Stomach (tissue), 19 donors: ENCODE measurements at places on chromosomes 7 and 10.

DNA sequence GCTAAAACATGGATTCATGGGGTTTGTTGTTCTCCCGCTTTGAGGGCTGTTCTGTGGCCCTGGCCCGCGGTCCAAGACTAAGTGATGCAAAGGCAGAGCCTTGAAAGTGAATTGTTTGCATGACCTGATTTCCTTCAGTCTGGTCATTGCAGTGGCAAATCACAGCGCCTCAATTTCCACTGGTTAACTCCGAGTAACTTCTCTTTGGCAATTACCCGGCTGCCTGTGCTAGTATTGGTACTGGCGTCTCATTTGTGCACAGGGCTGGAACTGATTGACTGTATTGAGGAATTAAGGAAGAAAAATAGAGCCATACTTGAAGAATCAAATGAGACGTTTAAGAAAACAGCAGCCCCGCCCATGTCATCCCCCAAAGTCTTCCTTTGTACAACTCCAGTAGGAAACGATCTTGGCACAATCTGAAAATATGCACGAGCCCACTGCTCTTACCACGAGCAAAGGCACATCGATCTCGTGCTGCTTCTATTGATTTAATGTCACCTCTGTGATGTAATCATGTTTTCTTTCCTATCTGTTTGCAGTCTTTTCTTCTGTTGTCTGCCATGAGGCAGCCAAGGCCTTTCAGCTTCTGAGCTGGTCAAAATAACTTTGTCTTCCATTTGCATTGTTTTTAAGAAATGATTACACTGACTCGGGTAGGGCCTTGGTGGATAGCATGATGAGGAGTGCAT lies 60.6 kb upstream of the SHH start:
- DNase-seq: no peak

GRCh38 chr7:142796501-142797390 lies 26.0 kb downstream of the PRSS2 start:
- no peak for DNase-seq

DNA sequence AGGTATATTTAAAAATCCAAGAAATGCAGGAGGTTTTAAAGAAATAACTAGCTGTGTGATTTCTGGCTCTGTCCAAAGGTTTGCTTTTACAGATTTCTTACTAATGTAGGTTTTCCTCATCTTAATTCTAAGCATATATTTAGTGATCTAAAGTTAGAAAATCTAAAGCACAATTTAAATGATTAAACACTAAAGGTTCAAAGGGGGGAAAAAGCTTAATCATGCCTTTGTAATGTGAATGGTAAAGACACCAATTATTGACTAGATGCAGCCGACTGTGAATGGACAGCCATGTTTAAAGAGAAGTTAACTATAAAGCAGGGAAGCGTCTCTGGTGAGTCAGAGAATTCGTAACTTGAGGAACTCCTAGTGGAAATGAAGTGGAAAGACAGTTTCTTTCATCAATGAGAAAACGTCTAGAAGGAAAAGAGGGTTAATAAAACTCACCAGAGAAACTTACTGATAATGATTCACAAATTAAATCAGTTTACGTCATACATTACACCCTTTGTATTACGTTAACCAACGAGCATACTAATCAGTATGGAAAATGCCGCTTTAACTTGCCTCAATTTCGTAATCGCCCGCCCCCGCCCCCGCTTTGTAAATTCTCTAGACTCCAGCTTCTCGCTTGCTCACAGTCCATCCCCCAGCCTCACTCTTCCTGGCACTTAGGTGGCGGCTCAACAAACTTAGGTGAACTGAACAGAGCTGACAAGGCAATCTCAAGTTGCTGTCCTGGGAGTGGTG lies 1.1 kb upstream of the HBP1 start:
- DNase-seq: peak; percentile 53

DNA sequence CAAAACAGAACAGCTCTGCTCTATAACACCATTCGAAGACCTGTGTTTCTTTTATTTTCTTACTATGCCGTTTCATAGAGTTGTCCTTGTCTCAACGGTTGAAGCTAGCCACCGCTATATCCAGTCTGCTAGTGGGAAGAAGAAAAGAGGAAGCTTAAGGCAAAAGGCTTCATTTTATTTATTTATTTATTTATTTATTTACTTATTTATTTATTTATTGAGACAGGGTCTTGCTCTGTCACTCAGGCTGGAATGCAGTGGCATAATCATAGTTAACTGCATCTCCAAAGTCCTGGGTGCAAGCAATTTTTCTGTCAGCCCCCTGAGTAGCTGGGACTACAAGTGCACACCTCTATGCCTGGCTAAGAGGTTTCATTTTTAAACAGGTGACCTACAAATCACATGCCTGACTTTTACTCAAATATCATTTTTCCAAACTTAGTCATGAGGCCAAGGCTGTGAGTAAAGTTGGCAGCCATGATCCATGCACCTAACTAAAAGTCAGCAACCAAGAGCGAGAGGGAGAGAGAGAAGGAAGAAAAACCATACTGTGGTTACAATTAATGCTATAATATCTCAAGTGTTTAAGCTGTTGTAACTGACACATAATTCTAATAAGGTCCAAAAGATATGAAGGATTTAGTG lies 1305.3 kb upstream of the LRRTM3 start:
- no peak for DNase-seq

DNA sequence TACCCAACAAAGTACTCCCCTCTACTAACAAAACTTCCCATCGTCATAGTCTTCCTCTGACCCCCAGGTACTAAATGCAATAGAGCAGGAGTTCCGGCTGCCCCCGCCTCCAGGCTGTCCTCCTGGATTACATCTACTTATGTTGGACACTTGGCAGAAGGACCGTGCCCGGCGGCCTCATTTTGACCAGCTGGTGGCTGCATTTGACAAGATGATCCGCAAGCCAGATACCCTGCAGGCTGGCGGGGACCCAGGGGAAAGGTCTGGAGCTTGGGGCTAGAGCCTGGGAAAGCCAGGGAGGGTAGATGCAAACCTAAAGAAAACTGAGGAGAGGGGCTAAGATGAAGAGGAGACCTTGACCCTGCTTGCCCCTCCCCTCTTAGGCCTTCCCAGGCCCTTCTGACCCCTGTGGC lies 15.3 kb downstream of the EPHB6 start:
- no peak for DNase-seq

GRCh38 chr10:14408139-14408538 lies 77.4 kb upstream of the FRMD4A start:
- no peak for DNase-seq

DNA sequence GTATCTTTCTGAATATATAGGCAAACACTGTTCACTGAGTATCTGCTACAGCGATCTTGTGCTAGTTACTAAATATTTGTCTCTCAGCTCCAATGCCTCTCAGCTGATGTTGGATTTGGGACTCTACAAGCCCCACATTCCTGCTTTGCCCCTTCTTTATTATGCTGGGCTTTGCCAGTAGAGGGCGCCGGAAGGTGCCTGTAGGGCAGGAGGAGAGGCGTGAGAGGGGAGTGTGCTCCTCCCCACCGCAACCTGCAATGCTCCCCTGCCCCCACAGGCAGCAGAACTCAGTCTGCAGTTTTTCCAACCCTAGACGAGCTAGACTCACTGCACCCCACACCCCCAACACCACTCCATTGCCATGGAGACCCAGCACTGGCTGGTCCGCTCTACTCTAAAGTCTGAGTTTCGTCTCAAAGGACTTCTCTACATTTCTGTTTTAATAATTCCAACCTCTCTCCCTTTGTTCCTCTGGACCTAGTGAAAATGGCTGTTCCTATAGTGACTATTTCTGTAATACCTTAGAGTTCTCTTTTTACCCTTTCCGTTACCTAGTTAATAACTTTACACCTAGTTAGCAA lies 337.6 kb downstream of the CCSER2 start:
- no peak for DNase-seq

DNA sequence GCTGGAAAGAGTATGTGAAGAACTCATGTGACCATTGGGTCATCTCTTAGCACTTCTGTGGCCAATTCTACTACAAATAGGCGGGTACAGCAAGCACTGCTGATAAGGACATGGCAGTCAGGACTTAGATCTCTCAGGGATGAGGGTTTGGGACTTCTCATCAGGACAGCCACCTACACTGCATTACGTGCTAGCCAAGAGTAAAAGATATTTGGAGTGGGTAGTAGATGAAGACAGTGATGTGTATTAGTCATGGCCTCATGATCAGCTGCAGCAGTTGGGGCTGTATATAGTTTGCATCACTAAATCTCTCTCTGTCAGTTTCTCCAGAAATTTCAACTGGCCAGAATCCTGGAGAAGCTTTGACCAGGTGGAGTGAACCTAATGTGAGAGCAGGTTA lies 9.2 kb downstream of the TAS2R60 start:
- DNase-seq: no peak

- DNase-seq: no peak
These were observed 55.8 kb downstream of the FIGNL1 start for GRCh38 chr7:50394315-50394714.

- DNase-seq: no peak
These were observed 6.6 kb upstream of the STRIP2 start for GRCh38 chr7:129427526-129428045.

GRCh38 chr7:71995111-71995510 lies 417.0 kb downstream of the CALN1 start:
- DNase-seq: peak; percentile 6

GRCh38 chr7:14403587-14403986 lies 414.1 kb upstream of the ETV1 start:
- no peak for DNase-seq

GRCh38 chr10:17880601-17881000 lies 71.1 kb upstream of the SLC39A12 start:
- DNase-seq: no peak

DNA sequence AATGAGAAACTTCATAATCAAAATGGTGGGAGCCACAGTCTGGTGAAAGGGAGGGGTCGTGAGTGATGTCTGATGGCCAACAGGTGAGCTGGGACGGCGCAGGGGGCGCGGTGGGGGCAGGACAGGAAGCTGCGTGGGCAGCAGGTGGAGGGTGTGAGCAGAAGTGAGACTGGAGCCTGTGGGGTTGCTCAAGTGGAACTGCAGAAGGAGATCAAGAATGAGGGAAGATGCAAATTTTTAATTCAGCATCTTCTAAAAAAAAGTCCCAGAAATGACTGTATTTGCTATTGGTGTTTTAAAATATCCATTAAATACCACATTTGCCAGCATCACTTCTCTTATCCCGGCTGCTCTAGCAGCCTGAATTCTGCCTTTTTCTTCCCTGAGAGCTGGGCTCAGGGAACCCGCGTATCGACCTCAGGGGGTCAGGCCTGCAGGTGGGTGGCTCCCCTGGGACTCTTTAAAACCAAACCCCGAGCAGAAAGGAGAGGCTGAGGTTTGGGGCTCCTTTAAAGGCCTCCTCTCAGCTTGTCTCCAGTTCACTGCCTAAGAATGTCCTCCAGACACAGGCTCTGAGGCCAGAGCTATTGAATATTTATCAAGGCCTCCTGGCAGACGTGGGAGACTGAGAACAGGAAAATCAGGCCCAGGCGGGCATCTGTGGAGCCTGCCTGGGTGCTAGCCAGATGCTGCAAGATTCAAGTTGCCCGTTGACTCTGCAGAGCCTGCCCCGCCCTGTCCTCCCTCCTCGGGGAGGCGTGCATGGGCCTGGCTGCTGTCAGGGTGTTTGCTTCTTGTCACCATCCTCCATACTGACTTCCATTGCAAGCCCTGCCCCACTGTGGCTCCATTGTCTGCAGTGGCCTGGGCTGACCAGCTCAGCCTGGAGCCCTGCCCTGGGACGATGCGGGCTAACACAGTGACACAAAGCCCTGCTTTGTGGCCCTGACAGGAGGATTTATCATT lies 53.9 kb downstream of the SYPL1 start:
- peak; percentile 88 for DNase-seq

- DNase-seq: no peak
These were observed 9.3 kb downstream of the LIPA start for GRCh38 chr10:89242345-89242684.

DNA sequence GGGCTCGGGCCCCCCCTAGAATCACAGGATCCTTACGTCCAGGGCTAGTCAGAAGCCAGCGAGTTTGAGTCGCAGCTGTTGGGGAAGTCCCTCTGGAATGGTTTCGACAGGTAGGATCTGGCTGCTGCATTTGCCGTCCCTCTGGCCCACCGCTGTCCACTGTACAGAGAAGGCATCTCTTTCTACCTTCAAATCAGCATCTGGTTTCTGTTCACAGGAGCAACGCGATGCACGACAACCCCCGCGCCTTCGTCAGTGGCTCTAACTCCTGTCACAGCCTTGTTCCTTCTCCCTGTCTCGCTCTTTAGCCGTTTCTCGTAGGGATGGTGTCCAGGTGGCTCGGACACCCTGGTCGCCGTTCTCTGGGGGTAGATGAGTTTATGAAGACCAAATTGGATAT lies 11.2 kb upstream of the PFKFB3 start:
- DNase-seq: no peak

DNA sequence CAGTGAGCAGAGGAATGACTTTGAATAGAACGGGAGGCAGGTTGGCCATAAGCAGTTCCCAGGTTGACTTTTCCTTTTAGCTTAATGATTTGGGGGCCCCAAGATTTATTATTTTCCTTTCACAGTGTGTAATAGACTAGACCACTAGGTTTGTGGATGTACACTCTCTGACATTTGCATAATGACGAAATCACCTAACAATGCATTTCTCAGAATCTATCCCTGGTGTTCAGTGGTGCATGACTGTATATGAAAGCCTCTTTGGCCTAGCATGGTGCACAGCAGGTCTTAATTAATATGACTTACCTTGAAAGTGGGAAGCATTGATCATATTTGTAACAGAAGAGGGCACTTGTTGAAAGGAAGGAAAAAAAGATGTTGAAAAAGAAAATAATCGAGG lies 761.9 kb downstream of the TYW1 start:
- DNase-seq: no peak

DNA sequence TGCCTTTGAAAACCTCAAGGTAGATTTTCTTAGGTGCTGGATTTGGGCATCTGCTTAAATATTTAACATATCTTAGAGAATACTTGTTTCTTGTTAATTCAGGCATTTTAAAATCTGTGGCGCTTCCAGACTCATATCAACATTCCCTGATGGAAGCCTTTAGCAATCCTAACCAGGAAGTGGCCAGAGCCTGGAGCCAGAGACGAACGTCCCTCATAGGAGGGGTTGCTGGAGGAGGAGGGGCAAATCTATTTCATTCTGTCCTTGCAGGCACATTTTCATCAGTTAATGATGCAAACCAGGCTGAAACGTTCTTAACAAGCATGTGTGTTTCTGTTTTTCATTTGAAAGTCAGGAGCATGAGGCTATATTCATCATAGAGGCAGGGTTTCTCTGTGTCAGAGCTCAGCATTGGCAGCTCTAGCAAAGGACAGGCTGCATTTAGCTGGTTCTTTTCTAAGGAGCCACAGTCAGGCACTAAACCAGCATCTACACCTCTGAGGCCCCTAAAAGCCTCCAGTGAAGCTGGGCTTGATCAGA lies 17.8 kb upstream of the IFIT2 start:
- peak; percentile 88 for DNase-seq

GRCh38 chr7:87116315-87116714 lies 35.9 kb upstream of the DMTF1 start:
- no peak for DNase-seq
